ENCODE measurements at places on chromosomes 7 and 10. TPM values are rescaled to one million over a fixed set of nuclear protein-coding genes. Genes with fewer than 3 reads are reported as not detected.

- no peak for DNase-seq
These were observed 50.2 kb downstream of the RABGEF1 start for GRCh38 chr7:66790725-66791124.

- no peak for DNase-seq
These were observed 125.9 kb downstream of the JAZF1 start for GRCh38 chr7:28054531-28055160.

The IFIT1 gene
- total RNA-seq, result 33.5 TPM

- no peak for DNase-seq
These were observed 208.4 kb downstream of the DIP2C start for GRCh38 chr10:480928-481552.

- DNase-seq, result no peak
These were observed 120.5 kb downstream of the GALNT11 start for GRCh38 chr7:152145853-152146466.

The KCNMA1 gene
- 256 TPM for total RNA-seq

Data from sigmoid colon (tissue), 7 donors.